NCI-H1105 treated with DMSO at 0.1 percent for 48 hours (cell line): ENCODE measurements at places on chromosomes 16 and 17.

GRCh38 chr16:47713225-47713595, 252.1 kb downstream of the PHKB start:
- no peak for DNase-seq

GRCh38 chr17:57135789-57136291, 50.8 kb downstream of the AKAP1 start:
- peak; percentile 96 for DNase-seq

GRCh38 chr17:19958023-19958422, 19.6 kb downstream of the AKAP10 start:
- DNase-seq = no peak

DNA sequence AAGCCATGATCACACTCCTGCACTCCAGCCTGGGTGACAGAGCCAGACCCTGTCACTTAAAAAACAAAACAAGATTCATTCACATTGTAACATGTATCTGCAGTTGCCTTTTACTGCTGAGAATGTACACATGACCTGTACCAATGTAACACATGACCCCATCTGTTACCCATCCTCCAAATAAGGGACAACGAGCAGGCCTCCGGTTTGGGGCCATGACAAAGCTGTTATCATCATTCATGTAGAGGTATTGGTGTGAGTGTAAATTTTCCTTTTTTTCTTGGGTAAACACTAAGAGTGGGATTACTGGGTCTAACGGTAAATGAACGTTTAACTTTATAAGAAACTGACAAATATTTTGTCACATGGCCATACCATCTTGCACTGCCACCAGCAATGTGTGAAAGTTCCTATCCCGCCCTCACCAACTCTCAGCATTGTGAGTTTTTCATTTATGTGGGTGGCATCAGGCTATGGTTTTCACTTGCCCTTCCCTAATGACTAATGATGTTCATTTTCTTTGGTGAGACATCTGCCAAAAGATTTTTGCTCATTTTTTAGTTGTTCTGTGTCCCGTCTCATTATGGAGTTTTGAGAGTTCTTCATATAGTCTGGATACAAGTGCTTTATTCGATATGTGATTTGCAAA, 145.5 kb downstream of the C16orf78 start:
- DNase-seq = no peak
